ENCODE measurements at places on chromosomes 5 and 9.

GRCh38 chr5:6715758-6716628 is 2.8 kb downstream of the TENT4A start:
- no peak for DNase-seq

DNA sequence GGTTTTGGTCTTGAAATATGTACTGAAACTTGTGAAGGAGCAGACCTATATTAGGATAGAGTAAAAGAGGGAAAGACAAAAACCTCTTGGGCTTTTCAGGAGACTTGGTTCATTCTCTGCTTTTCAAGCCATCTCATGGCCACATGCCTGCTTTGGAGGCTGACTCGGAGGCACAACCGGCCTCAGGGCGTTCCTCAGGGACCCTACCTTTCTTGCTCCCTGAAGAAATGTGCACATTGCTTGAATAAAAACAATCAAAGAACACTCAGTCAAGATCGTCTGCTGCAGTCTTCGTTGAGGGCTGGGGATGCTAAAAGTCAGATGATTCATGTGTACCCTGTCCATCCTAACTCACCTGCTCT is 994 bp downstream of the IRGM start:
- DNase-seq: no peak

GRCh38 chr9:36862206-36863145 is 171.6 kb downstream of the PAX5 start:
- peak; percentile 62 for DNase-seq

DNA sequence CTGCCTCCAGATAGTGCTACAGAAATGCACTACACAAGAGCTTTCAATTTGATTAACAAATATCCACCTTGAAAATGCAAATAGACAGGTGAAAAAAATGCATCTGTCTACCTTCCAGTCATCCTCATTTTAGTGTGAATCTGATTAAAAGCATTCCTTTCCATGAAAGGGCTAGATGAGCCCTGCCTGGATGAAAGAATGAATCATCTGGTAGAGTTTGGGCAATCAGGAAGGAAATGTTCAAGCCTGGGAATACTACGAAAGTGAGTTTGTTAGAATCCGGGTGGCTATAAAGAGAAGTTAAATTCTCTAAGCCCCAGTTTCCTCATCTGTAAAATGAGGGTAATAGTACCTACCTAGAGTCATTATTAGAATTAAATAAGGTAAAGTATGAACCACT is 142.6 kb downstream of the FAM114A2 start:
- no peak for DNase-seq

GRCh38 chr9:16884952-16885513 is 14.6 kb upstream of the BNC2 start:
- no peak for DNase-seq

DNA sequence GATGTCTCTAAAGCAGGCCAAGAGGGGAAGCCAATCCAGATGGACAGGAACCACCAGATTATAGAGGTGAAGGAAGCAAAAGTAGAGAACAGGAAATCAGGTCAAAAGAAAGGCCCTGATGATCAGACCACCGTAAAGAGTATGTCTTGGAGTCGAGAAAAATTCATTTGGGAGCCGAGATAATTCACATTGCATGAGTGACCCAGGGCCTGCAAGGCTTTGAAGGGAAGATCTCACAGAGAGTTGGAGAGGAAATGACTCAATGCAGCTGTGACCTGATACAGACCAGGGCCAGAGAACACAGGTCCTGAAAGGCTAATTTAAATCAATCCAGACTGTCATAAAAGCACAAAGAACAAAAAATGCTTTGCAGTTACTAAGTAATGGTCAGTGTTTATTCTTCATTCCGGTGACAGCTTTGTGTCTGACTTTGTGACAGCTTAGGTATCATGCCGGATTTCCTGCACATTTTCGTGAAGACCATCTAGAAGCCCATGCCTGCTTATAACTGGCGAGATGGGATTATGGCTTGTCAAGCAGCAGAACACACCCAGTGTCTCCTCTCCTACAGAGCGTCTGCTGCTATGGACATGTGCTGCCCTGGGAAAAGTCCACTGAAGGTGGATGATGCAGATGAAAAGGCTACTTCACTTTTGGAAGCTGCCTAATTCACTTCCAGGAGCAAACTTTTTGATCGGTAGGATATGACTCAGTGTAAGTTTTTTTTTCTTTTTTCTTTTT is 5.8 kb upstream of the ACTBL2 start:
- DNase-seq: peak; percentile 23

- no peak for DNase-seq
Observed at GRCh38 chr5:115842089-115842935, 577 bp downstream of the AP3S1 start.

GRCh38 chr9:131149688-131150053 is 24.3 kb downstream of the NUP214 start:
- no peak for DNase-seq

GRCh38 chr5:1246711-1247431 is 21.7 kb downstream of the SLC6A18 start:
- peak; percentile 66 for DNase-seq

DNA sequence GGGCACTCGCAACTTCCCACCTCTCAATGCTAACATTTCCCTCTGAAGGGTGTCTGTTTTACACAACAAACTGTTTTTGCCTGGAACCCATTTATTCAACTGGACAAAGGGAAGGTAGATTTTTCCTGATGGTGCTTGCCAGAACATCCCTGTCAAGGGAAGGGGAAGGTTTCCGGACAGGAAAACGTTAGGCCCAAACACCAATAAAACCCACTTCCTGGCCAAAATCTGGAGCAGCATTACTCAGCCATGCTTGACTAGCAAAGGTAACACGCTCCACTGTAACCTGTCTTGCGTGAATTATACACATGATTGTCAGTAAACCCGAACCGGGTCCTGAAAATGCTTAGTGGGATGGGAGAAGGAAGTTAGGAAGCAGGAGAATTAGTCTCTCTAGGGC is 90.2 kb downstream of the SAXO1 start:
- no peak for DNase-seq

- DNase-seq: no peak
Observed at GRCh38 chr5:149614034-149614907, 33.0 kb downstream of the ARHGEF37 start.

DNA sequence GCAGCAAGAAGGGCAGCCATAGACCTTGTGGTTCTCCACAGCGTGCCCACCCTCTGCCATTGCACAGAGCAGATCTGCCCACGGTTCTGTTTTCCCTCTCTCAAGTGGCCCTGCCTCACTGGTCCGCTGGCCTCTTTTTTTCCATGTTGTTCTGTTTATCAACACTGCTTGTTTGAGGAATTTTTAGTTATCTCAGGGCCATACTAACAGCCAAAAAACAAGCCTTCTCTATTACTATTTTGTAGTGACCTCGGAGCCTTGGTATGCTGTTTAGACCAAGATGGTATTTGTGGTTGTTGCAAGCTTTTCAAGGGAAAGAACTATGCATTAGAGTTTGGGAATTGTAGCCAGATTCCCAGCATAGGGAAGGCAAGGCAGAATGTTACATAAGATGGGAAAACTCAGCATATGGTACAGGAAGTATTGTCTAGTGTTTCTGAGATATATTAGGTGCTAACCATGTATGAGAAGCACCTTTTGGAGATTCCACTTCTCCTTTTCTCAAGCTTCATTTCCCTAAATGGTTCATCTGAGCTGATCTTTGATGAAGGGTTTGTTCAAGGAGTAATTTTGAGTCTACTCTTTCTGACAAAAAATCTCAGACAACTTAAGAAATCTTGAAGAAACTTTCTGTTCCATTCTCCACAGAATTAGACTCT is 54.3 kb downstream of the NUP214 start:
- no peak for DNase-seq

- peak; percentile 76 for DNase-seq
Observed at GRCh38 chr9:136484153-136485048, 1.6 kb upstream of the SEC16A start.

DNA sequence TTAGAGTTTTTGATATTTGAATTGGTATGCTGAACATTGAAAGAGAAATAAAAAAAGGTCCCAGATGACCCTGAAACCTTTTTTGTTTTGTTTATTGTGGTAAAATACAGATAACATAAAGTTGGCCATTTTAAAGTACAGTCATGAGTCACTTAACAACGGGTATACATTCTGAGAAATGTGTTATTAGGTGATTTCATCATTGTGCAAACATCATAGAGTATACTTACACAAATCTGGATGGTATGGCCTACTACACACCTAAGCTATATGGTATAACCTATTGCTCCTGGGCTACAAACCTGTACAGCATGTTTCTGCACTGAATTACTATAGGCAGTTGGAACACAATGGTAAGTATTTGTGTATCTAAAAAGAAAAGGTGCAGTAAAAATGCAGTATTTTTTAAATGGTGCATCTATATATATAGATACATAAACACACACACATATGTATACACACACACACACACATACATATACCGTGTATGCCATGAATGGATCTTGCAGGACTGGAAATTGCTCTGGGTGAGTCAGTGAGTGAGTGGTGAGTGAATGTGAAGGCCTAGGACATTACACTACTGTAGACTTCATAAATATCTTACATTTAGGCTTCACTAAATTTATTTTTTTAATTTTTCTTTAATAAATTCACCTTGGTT is 31.0 kb downstream of the TTC1 start:
- DNase-seq: peak; percentile 68

DNA sequence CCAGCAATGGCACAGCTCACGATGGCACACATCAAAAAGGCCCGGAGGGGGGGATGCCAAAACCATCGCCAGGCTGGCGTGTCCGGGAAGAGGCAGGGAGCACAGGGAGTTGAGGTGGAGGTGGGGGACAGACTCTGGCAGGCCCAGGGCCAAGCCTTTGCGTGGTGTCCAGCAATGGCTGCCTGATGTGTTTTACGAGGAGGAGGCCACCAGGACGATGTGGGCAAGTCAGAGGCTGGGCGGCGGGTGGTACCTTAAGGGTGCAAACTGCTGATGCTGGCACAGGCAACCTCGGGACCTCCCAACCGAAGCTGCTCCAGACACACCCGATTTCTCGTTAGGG is 4.7 kb downstream of the VAV2 start:
- DNase-seq: no peak

- no peak for DNase-seq
Observed at GRCh38 chr5:136382071-136382470, 16.7 kb upstream of the TRPC7 start.

- no peak for DNase-seq
Observed at GRCh38 chr5:122581629-122582028, 193.3 kb upstream of the SNX2 start.

GRCh38 chr5:79857714-79858409 is 133.2 kb downstream of the MTX3 start:
- peak; percentile 81 for DNase-seq

- peak; percentile 25 for DNase-seq
Observed at GRCh38 chr5:114249823-114250222, 112.0 kb upstream of the KCNN2 start.

DNA sequence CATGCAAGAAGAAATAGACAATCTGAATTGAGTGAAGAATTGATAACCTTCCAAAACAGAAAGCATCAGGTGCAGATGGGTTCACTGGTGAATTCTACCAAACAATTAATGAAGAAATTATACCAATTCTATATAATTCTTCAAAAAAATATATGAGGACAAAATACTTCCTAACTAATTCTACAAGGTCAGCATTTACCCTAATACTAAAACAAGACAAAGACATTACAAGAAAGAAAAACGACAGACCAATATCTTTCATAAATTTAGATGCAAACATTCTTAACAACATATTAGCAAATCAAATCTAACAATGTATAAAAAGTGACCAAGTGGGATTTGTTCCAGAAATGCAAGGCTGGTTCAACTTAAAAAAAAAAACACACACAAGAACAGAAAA is 183.9 kb downstream of the BARX1 start:
- no peak for DNase-seq

GRCh38 chr9:86891091-86891490 is 56.2 kb downstream of the GAS1 start:
- DNase-seq: no peak

- DNase-seq: no peak
Observed at GRCh38 chr5:74441616-74442015, 198.9 kb downstream of the ENC1 start.

- no peak for DNase-seq
Observed at GRCh38 chr9:135117281-135117680, 29.8 kb downstream of the OLFM1 start.

GRCh38 chr9:93829271-93830011 is 125.7 kb downstream of the BARX1 start:
- DNase-seq: no peak

- DNase-seq: no peak
Observed at GRCh38 chr5:142360051-142360498, 35.3 kb upstream of the SPRY4 start.

- DNase-seq: no peak
Observed at GRCh38 chr9:129163753-129164152, 14.3 kb downstream of the IER5L start.

DNA sequence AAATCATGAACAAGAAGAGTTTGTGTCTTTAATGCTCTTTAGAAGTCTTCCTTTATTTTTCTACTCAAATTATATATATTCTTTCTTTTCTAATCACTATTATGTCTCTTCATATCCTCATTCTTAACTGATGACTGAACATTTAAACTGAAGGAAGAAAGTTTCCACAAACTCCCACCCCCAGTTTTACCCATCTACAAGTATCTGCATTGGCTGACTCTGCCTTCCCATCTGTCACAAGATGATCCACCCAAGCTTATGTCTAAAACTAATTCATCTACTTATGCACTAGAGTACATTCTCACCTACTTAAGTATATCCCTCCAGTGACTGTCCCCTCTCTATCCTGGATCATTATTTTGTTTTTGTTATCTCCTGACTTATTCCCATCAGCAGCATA is 344.5 kb downstream of the PRR16 start:
- DNase-seq: no peak

GRCh38 chr5:33228149-33228548 is 212.6 kb upstream of the TARS1 start:
- no peak for DNase-seq

GRCh38 chr9:77433675-77434445 is 214.3 kb downstream of the GNA14 start:
- peak; percentile 90 for DNase-seq

DNA sequence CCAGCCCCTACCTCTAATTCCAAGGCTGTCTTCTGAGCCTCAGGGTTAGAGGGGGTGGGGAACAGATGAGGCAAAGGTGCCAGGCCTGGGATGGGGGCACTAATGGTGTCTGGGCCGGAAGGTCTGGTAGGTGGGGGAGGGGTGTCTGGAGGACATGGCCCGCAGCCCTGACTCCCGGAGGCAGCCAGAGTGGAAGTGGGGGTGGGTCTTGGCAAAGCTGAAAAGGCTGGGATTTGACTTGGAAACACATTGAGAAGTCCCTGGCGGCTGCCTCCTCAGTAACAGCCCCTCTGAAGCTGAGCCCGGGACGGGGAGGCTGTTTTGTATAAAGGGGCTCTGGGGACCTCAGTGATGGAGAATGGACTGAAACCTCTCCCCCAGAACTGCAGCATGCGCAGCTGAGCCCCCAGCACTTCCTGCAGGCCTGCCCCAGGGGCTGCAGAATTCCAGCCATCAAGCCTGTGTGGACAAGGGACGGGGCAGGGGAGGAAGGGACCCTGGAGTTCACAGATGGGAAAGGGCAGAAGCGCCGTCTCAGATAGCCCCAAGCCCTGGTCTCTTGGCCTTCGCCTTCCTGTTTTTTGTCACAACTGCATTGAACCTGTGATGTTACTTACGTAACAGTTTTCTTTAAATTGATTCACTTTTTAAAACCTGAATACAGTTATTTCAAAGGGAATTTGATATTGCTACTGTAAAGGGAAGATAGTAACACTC is 49.3 kb upstream of the SYNPO start:
- DNase-seq: peak; percentile 89
